Neural crest cell (in vitro differentiated cells): ENCODE measurements at places on chromosomes 6 and 20.

DNA sequence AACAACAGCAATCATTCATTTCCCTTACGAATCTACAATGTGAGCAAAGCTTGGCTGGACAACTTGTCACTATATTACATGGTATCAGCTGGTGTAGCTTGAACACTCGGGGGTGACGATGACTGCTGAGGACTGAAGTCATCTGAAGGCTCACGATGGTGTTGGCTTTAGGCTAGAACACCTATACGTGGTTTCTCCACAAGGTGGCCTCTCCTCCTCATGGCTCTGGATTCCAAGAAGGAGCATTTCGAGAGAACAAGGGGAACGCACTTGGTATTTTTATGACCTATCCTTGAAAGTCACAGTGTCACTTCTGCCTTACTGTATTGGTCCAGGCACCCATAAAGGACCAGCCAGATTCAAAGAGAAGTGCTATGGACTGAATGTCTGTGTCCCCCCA lies 37.5 kb upstream of the ADGRF1 start:
- no peak for DNase-seq

GRCh38 chr6:35044145-35044745 lies 96.9 kb downstream of the TCP11 start:
- DNase-seq, result no peak

DNA sequence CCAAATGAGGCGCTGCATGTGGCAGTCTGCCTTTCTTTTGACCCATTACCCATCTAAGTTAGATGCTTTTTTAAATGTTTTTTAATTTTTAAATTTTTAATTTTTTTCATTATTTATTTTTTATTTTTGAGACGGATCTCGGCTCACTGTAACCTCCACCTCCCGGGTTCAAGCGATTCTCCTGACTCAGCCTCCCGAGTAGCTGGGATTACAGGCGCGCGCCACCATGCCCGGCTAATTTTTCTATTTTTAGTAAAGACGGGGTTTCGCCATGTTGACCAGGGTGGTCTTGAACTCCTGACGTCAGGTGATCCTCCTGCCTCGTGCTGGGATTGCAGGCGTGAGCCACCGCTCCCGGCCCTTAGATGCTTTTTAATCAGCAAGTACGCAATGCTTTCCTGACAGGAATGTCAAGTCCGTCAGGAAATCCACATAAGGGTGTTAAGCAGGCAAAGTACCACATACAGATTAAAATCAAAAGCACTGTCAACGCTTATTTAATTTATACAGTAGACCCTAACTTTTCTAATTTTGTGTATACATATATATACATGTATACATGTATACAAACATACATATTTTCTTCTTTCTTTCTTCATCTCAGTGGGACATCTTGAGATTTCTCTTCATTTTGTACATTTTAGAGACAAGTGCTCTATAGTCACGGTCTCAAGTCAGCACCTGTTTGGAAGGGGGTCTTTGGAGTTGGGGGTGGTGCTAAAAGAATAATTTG lies 995 bp upstream of the GSTA4 start:
- DNase-seq, result peak; percentile 41

GRCh38 chr20:59628171-59628570 lies 23.8 kb downstream of the PHACTR3 start:
- DNase-seq, result no peak

- no peak for DNase-seq
Observed at GRCh38 chr6:2958331-2958711, 13.0 kb downstream of the SERPINB6 start.

DNA sequence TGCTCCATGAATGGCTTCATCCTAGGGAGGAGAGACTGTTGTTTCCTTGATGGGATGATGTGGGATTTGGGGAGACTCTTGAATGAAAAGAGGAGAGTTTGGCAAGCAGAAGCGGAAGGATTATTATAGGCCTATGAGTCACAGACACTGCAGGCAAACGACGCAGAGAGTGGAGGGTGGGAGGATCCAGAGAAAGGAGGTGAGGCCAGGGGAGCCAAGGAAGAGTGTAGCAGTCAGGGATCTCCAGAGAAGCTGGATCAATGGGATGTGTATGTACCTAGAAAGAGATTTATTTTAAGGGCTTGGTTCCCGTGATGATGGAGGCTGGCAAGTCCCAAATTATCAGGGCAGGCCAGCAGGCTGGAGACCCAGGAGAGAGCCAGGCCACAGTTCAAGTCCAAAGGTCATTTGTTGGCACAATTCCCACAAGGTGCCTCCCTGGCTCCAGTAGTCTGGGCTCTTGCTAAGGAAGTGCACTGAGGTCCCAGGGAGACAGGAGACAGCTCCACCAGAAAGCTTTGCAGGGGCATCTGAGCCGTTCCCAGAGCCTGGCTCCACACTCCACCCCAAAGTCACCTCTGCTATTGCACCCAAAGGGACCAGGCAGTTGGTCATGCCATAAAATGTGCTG lies 76.0 kb downstream of the ADTRP start:
- no peak for DNase-seq

- no peak for DNase-seq
Observed at GRCh38 chr6:91436448-91436847, 849.6 kb upstream of the MAP3K7 start.

DNA sequence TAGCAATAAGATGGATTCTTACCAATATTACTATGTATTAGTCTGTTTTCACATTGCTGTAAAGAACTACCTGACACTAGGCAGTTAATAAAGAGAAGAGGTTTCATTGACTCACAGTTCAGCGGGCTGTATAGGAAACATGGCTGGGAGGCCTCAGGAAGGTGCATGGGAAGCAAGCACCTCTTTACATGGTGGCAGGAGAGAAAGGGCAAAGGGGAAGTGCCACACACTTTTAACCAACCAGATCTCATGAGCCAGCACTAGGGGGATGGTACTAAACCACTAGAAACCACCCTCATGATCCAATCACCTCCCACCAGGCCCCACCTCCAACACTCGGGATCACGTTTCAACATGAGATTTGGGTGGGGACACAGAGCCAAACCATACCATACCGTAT lies 40.7 kb upstream of the CCDC167 start:
- no peak for DNase-seq

GRCh38 chr20:53379014-53379832 lies 214.4 kb downstream of the ZNF217 start:
- no peak for DNase-seq

- DNase-seq, result no peak
Observed at GRCh38 chr6:169571123-169571962, 130.5 kb downstream of the WDR27 start.

DNA sequence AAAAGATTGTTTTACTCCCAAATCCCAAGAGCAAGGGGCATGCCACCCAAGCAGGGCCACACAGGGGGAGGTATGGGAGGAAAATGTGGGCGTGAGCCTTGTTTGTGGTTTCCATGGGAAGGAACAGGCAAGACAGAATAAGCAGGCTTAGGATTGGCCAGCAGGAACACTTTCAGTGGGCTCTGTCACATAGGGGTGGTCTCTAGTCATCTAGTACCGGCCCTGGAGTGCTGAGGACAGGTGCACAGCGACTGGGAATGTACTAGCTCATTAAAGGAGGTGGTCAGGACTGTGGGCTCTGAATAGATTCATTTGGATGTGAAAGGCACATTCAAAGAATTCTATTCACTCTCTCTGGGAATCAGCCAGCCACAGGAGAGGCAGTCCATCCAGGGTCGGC lies 175.6 kb downstream of the TBC1D7 start:
- DNase-seq, result no peak

- DNase-seq, result no peak
Observed at GRCh38 chr20:400454-401275, 7.4 kb upstream of the RBCK1 start.
